Hypothalamus (tissue), 51 donors: ENCODE measurements at places on chromosomes 6 and 20.

DNA sequence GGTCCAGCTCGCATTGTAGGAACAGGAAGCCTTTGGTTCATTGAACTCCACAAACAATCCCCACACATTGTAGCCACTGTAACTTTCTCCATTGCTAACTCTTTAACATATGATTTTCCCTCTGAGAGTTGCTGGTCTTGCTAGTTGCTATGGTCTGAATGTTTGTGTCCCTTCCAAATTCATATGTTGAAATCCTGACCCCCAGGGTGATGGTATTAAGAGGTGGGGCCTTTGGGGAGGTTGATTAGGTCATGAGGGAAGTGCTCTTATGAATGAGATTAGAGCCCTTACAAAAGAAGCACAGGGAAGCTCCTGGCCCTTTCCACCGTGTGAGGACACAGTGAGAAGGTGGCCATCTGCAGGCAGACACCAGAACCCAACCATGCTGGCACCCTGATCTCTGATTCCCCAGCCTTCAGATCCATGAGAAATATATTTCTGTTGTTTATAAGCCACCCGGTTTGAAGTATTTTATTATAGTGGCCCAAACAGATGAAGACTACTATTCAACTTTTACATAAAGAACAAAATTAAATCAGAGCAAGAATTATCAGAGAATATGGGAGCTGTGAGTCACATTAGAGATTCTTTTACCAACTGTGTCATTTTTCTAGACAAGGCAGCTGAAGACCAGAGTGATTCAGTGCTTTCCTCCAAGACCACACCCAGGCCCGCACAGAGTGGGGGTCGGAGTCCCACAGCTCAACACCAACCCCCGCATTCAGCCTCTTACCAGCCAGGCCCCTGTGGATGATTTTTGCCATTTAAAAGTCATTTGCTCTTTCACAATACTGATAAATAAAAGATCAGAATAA lies 143.0 kb downstream of the SAMD5 start:
- DNase-seq, result no peak

GRCh38 chr6:138229663-138230179 lies 11.4 kb upstream of the PBOV1 start:
- DNase-seq, result no peak

DNA sequence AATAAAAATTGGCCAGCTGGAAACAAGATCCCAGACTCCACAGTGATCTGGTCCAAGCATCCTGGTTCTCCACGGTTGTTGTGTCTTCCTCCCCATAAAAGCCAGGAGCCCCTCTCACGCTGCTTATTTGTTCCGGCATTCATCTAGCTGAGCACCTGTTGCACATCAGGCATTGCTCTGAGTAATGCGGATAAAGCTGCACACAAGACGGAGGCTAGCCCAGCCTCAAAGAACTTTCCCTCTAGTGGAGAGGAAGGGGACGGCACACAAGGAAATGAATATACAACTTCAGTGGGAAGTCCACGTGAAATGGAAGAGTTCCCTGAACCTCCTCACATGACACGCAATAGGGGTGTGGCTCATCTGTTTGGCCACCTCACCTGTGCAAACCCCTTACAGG lies 30.3 kb upstream of the NXT1 start:
- no peak for DNase-seq

DNA sequence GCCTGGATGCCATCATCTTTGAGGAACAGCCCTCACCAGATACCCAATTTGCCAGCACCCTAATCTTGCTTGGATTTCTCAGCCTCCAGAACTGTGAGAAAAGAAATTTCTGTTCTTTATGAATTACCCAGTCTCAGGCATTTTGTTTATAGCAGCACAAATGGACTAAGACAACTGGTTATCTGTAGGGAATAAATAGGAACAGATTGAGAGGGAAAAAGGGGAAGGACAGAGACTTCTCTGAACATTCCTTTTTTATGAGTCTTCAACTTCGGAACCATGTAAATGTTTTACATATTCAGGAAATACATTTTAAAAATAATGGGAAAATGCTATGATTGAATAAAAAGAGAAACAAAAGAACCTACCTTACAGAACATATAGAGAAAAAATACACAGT lies 20.9 kb downstream of the KCTD20 start:
- no peak for DNase-seq

- DNase-seq, result no peak
These were observed 325.3 kb downstream of the PRL start for GRCh38 chr6:21971541-21971940.

DNA sequence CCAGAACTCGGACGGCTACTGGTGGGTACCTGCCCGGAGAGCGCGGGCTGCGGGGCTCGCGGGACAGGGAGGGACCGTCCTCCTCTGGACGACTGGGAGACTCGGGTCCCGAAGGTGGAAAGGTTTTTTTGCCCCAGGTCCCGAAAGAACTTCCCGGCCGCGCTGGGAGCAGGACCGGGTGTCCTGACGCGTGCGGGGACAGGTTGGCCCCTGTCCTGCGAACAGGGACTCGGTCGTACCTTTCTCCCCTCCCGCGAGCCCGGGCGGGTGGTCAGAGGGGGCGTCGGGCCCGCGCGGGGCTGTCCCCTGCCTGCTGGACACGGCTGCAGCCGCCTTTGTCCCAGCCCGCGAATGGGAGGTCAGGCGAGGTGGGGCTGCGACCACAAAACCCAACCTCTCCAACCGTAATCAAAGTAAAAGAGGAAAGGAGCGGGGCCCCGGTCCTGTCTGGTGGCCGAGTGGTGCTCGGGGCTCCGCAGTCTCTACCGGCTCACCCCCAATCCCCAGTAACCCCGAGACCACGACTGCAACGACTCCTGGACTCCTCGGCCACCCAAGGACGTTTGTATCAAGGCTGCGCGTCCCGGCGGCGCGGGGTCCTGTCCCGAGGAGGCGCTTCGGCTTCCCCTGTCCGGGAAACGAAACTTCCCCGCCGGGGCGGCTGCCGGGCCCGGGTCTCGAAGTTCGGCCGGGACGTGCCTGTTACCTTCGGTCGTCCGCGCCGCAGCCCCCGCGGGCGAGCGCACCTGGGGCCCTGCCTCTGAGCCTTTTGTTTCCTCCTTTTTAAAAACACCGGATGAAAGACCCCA lies 798 bp downstream of the DSP start:
- DNase-seq, result no peak

- DNase-seq, result no peak
These were observed 100.9 kb downstream of the CD109 start for GRCh38 chr6:73796881-73797280.

- DNase-seq, result no peak
These were observed 81.3 kb upstream of the SPTLC3 start for GRCh38 chr20:12927489-12927888.

GRCh38 chr20:39112178-39112743 lies 150.1 kb downstream of the DHX35 start:
- DNase-seq, result no peak

DNA sequence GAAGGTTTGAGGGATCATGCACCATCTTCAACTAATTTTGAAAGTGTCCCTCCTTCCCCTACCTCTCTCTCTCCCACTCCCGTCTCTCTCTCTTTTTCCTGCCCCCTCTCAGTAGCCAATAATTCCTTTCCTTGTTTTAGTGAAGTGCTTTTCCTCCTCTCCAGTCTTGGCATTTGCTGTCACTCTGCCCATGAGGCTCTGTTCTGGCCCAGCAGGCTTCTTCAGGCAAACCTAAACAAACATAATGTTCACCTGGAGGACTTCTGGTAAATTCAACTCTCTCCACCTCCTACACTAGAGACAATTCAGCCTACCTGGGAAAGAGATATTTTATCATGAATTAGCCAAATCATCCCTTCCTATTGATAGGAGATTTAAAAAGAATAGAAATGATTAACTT lies 320.4 kb upstream of the RNF24 start:
- no peak for DNase-seq

GRCh38 chr20:38109591-38110524 lies 55.2 kb downstream of the TGM2 start:
- no peak for DNase-seq

DNA sequence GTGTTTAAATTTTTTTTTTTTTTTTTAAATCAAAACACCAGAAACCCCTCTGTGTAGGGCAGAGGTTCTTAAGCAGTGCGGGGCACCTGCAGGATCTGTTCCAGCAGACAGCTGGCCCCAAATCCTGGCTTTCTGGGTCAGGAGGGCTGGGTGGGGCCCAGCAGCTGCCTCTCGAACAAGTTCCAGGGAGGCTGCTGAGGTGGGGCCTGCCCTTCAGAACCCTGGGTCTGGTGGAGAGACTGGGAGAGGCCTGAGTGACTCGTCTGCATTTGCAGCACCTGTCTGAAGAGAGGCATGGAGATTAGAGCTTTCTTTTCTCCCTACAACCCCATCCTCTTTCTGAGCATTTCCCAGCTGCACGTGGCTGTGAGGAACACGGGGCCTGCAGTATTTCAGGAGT lies 8.4 kb downstream of the PSMG4 start:
- no peak for DNase-seq

DNA sequence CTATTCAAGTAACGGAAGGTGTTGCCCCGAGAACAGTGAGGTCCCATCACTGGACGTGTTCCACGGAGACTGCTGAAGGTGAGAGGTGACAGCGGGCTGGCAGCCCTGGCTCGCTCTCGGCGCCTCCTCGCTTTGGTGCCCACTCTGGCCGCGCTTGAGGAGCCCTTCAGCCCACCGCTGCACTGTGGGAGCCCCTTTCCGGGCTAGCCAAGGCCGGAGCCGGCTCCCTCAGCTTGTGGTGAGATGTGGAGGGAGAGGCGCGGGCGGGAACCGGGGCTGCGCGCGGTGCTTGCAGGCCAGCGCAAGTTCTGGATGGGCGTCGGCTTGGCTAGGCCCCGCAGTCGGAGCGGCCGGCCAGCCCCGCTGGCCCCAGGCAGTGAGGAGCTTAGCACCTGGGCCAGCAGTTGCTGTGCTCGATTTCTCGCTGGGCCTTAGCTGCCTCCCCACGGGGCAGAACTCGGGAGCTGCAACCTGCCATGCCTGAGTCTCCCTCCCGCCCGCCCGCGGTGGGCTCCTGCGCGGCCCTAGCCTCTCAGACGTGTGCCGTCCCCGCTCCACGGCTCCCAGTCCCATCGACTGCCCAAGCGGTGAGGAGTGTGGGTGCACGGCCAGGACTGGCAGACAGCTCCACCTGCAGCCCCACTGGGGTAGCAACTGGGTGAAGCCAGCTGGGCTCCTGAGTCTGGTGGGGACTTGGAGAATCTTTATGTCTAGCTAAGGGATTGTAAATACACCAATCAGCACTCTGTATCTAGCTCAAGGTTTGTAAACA lies 77.6 kb downstream of the RNF182 start:
- no peak for DNase-seq

- no peak for DNase-seq
These were observed 2.0 kb upstream of the DUSP22 start for GRCh38 chr6:290111-290922.

DNA sequence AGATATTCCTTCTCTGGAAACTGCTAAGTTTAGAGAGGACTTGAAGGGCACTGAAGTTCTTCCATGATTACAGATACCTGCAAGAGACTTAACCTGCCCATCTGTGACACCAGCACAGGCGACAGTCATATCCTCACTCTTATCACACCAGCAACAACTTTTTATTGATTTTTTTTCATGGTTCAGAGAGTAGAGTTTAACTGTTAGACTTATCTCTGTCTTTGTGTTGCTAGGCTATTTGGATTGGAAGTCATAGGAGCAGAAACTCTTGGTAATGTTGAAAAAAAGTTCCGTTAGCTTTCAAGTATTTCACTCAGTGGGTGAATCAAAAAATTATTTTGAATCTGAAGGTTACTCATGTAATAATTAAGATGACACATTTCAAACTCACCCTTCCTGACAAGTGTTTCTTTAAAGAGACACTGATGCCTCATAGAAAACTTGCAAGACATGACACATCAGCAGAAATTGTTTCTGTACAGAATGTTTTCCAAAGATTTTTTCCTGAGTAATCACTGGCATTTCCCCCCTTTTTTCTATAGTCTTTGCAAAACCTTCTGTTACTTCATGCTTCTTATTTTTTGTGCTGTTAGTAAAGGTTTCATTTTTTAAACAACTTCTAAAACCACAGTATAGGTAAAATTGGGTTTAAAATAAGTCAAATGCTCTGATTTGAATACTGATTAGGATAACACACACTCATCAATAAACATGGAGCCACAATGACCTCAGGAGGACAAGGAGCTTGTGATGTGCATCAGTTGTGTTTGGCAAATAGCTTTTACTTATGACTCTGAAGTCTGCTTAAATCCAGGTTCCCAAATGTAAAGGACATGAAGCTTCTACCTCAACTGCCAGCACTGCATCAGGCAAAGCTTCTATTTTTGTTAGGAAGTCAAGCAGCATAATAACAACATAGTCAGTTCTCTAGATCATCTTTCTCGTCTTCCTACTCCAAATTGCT lies 252.9 kb upstream of the MAN1A1 start:
- DNase-seq, result no peak

GRCh38 chr6:151376440-151376839 lies 14.9 kb downstream of the ZBTB2 start:
- DNase-seq, result no peak

DNA sequence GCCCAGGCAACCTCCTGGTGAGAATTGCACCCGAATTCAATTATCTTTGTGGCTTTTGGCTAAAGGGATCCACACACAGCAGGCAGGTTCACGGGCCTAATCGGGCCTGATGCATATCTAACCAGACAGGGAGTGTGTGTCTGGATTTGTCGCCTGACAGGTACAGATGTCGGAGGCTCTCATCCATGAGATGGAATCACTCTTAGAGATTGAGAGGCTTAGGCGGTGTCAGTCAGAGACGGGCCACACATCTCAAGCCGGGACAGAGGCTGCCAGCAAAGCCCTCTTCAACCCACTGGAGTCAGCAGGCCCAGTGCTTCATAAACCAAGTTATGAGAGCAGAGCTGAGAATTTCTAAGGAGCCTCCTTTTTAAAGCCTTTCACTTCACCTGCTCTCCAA lies 247.0 kb downstream of the LRFN2 start:
- no peak for DNase-seq

GRCh38 chr6:56528412-56528841 lies 114.3 kb downstream of the DST start:
- no peak for DNase-seq

DNA sequence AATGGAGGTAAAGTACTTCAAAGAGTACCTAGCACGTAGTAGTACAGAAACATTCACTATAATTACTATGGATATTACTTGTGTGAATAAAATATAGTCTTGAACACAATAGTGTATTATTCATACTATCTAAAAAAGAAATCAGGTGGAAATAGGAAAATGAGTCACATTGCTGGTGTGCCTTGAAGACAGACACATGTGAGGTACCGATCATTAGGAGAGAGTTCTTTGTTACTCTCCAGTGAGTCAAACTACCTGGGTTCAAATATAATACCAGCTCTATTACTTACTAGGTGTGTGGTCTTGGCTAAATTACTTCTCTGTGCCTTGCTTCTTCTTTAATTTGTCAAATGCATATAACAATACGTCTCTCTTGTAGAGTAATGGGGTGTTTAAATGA lies 50.8 kb upstream of the BEND6 start:
- DNase-seq, result no peak

GRCh38 chr6:141925001-141925400 lies 207.7 kb upstream of the GJE1 start:
- no peak for DNase-seq

- DNase-seq, result no peak
These were observed 16.4 kb downstream of the MANBAL start for GRCh38 chr20:37305839-37306238.

- no peak for DNase-seq
These were observed 177.6 kb upstream of the PHACTR1 start for GRCh38 chr6:12538881-12539357.

- DNase-seq, result no peak
These were observed 516.5 kb downstream of the CD83 start for GRCh38 chr6:14634072-14634471.
